PC-9 (cell line): ENCODE measurements at places on chromosomes 5 and 9. TPM values are rescaled to one million over a fixed set of nuclear protein-coding genes. Genes with fewer than 3 reads are reported as not detected.
A peak's percentile ranks its signal among the peaks of the same experiment; 100 is the strongest.

- no peak for DNase-seq
Measured at GRCh38 chr5:14353726-14354474, 210.8 kb downstream of the TRIO start.

GRCh38 chr5:132495667-132496190, 5.2 kb upstream of the IRF1 start:
- DNase-seq, result peak; percentile 90

DNA sequence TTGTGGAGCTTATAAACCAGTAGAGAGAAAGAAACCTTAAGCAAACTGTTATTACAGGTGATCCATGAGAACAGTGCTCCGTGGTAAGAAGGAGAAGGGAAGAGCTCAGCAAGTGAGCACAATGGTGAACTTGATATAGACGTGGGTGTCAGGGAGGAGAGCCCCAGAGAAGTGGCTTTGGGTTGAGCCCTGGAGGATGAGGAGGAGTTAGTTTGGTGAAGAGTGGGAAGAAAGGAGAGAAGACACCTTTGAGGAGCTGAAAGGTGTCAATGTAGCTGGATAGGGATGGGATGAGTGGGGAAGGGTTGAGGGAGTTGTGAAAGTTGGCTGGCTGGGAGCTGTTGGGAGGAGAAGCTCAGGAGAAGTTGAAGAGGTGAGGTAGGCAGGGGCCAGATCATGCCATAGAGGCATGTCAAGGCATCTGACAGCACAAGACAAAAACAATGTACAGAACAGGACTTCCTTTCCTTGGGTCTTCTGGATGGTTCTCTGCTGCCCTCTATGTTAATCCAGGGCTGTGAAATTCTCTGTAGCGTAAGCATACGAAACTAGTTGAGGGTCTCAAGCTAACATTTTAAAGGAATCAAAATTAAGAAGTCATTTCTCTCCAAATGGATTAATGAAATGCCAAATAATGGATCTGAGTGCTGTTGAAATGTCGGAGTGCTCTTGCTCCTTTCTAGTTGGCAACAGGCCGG, 501.9 kb downstream of the KDM4C start:
- no peak for DNase-seq

- DNase-seq, result no peak
Measured at GRCh38 chr9:84241817-84242373, 98.7 kb downstream of the SLC28A3 start.

DNA sequence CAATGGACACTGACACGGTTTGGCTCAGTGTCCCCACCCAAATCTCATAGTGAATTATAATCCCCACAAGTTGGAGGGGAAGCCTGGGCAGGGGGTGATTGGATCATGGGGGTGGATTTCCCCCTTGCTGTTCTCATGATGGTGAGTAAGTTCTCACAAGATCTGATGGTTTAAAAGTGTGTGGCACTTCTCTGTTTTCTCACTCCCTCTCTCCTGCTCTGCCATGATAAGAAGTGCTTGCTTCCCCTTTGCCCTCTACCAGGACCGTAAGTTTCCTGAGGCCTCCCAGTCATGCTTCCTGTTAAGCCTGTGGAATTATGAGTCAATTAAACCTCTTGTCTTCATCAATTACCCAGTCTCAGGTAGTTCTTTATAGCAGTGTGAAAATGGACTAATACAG, 115.8 kb upstream of the KIF2A start:
- DNase-seq, result no peak

- no peak for DNase-seq
Measured at GRCh38 chr5:107155707-107156106, 515.0 kb downstream of the EFNA5 start.

DNA sequence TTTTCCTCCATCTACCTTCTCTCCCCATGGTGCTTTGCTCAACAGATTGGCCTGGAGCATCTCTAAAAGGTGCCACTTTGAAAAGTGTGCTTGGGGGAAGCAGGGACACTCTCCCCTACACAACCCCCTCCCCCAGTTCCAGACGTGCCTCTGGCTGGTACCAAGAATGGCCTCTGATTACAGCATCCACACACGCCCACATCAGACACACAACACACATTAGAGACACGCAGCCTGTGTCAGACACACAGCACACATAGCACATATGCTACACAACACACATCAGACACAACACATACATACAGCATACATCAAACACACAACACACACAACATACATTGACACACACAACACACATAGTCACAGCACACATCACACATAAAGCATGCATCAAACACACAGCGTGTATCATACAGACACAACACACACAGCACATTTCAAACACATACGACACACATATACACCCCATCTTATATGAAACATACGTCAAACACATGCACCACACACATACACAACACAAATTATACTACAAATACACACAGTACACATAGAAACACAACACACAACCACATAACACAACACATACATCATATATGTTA, 150.4 kb downstream of the RGS3 start:
- DNase-seq, result no peak

GRCh38 chr5:174245516-174246075, 200.1 kb downstream of the NSG2 start:
- DNase-seq, result no peak

- no peak for DNase-seq
Measured at GRCh38 chr5:43353668-43354067, 40.5 kb upstream of the HMGCS1 start.

DNA sequence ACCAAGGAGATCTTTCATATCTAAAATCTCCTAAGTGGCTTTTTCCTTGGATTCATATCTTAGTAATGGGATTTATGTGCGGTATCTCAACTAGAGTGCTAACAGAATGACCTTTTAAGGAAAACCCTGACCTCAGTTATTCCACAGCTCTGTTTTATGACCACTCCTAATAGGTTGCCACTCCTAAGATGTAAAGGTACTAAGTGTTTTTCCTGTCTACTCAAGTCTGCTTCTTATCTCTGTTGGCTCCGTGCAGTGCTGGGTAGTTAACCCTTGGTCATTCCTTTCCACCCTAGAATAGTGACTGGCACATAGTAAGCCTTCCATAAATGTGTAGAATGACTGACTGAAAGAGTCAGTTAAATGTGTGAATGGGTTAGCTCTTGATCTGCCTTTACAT, 161.4 kb downstream of the DOCK2 start:
- no peak for DNase-seq

DNA sequence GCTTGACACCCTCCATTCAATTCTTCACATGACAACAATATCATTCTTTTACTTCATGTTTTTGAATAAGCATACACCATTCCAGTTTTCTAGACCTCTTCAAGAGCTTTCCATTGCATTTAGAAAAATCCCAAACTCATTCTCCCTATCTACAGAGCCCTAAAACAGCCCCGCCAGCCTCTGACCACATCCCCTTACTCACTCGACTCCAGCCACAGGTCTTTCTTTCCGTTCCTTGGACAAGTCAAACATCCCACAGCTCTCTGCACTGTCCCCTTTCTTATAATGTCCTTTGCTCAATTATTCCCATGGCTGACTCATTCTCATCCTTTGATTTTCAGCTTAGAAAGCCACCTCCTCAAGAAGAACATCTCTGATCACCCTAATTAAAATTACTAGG, 38.2 kb downstream of the TTC39B start:
- DNase-seq, result no peak

- DNase-seq, result peak; percentile 82
Measured at GRCh38 chr5:112419986-112420864, 1.1 kb upstream of the EPB41L4A start.

GRCh38 chr5:83084336-83084735, 7.0 kb downstream of the XRCC4 start:
- DNase-seq, result no peak

DNA sequence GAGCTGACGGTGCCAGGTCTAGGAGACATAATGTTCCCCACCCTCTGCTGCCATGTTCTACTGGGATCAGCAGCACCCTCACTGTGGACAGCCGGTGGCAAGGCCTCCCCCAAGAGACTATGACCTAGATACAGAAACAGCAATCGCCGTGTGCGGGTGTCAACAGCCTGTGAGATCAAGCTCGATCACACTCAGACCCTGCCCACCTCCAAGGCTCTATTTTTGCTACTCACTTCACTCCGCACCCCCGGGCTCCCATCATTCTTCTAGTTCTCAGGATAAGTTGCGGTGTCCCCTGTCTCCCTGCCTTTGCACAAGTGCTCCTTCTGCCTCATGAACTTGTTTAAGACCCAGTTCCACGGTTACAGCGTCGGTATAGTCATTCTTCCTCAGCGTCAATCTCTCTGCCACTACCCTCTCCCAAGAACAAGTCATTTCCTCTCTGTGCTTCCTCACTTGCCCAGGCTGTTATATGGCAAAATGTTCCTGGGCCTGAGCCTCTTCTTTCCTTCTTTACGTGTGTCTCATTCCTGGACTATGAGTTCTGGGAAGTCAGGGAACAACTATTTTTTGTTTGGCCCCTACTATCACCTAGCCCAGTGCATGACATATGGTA, 5.4 kb upstream of the DOCK8 start:
- DNase-seq, result no peak

DNA sequence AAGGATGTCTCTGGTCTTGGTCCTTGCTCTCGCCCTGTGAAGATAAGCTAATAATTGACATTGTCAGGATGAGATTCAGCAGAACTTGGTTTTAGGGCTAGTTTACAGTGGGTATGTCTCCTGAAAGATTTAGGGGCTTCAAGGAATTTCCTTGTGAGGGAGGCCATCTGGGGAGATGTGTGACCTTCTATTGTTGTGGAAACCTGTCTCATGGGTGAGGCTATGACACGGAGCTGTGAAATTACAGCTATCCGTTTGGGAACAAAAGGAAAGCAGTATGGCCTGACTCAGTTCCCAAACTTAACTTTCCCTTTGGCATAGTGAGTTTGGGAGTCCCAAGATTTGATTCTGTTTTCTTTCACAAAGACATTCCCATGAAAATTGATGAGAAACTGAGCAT, 142.0 kb downstream of the PARP8 start:
- DNase-seq, result no peak

GRCh38 chr9:81557452-81558090, 131.8 kb downstream of the TLE1 start:
- no peak for DNase-seq

GRCh38 chr5:158013939-158014338, 155.0 kb upstream of the CLINT1 start:
- DNase-seq, result no peak

DNA sequence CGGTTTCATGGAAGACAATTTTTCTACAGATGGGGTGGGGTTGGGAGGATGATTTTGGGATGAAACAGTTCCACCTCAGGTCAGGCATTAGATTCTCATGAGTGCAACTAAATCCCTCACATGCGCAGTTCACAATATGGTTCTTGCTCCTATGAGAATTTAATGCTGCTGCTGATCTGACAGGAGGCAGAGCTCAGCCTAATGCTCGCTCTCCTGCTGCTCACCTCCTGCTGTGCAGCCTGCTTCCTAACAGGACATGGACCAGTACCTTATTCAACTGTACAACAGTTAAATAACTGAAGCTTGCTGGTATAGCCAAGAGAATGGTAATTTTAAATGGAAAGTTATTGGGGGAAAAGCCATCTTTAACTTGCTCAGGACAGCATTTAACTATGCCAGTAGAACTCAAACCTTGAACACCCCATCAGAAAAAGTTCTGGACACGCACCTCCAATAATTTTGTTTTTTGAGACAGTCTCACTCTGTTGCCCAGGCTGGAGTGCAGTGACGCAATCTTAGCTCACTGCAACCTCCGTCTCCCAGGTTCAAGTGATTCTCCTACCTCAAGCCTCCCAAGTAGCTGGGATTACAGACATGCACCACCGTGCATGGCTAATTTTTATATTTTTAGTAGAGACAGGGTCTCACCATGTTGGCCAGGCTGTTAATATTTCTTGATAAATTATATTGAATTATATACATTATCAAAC, 27.7 kb downstream of the HMGCR start:
- no peak for DNase-seq

GRCh38 chr5:73095564-73096238, 24.7 kb upstream of the TMEM171 start:
- DNase-seq, result no peak

ZNF454 gene
- total RNA-seq, result not detected in 2 replicates

NTNG2 gene
- not detected in 2 replicates for total RNA-seq

CTNND2 gene
- total RNA-seq, result not detected in 2 replicates

CCDC152 gene
- total RNA-seq, result 0.25 and 0.26 TPM in 2 replicates

GHR gene
- total RNA-seq, result not detected in 2 replicates

LAMC3 gene
- 0.38 and 0.41 TPM in 2 replicates for total RNA-seq
